ENCODE measurements at places on chromosomes 1 and 21. TPM values are rescaled to one million over a fixed set of nuclear protein-coding genes. Genes with fewer than 3 reads are reported as not detected.

NTMT2 gene
- polyA plus RNA-seq: not detected

VAMP3 gene
- polyA plus RNA-seq: 51.8 TPM

CFHR2 gene
- not detected for polyA plus RNA-seq

AXDND1 gene
- polyA plus RNA-seq: 0.22 TPM

CRNN gene
- not detected for polyA plus RNA-seq

RAB25 gene
- polyA plus RNA-seq: 140 TPM

RBP7 gene
- polyA plus RNA-seq: 2.6 TPM

SRP9 gene
- 292 TPM for polyA plus RNA-seq

MIB2 gene
- polyA plus RNA-seq: 44.7 TPM

DNA sequence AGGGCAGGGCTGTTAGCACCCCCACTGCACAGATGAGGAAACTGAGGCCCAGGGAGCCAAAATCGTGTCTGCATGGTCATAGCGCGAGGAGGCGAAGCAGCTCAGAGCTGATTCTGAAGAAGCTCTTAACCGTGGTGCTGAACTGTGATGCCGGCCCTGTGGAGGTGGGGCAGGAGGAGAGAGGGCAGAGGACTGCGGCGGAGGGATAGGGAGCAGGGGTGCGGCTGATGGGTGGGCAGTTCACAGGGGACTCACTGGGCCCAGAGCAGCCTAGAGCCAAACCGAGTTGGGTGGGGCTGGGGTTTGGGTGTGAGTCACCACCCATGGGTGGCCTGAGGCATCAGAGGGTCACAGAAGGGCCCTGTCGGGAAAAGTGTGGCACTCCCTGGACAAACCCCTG is 74.7 kb downstream of the RAP1GAP start:
- H3K4me3 ChIP-seq: no peak overlapping the region
- no peaks in the 10 kb centered on the region for H3K4me1 ChIP-seq
- no peaks in the 10 kb centered on the region for H3K27me3 ChIP-seq
- no peak for DNase-seq

DNA sequence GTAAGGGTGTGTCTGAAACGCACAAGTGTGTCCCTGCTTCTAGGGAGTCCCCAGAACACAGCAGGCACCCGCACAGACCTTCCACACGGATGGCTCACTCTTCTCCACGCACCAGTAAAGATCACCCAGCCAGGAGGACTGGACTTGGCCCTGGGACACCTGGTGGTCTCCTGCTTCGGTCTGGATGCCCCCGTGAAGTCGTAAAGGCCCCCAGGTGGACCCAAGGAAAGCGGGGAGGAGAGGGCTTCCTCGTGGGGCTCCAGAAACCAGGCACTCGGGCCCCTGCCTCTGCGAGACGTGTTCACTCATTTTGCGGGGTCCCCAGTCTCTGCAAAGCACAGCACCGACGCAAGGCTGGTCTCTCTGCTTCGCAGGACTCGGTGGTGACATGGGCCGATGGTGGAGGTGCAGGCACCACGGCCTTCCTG is 20.2 kb upstream of the COL6A2 start:
- no peak for DNase-seq
- no peaks in the 10 kb centered on the region for H3K4me1 ChIP-seq
- H3K36me3 ChIP-seq: no peaks in the 10 kb centered on the region
- no peak overlapping the region for H3K27ac ChIP-seq
- H3K4me3 ChIP-seq: no peak overlapping the region

GRCh38 chr1:174008979-174009378 is 13.2 kb downstream of the RC3H1 start:
- peak; percentile 22 for DNase-seq
- peaks cover under 1% of the 10 kb centered on the region for H3K4me1 ChIP-seq
- H3K27ac ChIP-seq: no peak overlapping the region
- no peaks in the 10 kb centered on the region for H3K36me3 ChIP-seq
- no peaks in the 10 kb centered on the region for H3K27me3 ChIP-seq

DNA sequence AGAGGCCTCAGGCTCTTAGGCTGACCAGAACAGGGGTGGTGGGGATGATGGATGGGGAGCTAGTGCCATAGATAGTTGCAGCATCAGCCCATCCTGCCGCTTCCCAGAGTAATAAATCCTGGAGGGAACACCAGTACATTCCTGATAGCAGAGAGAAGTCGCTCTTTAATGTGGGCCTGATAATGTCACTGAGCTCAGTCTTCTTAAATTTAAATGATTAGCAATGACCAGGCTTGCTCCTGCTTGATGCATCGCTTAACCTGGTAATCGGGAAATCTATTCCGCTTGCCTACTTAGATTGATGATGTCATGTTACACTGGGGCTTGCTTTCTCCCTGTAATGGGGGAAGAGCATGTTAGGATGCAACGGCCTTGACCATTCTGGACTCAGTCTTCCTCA is 218.6 kb upstream of the PLXNA2 start:
- no peak overlapping the region for H3K27ac ChIP-seq
- H3K27me3 ChIP-seq: no peaks in the 10 kb centered on the region
- DNase-seq: no peak
- no peaks in the 10 kb centered on the region for H3K36me3 ChIP-seq
- no peaks in the 10 kb centered on the region for H3K4me1 ChIP-seq

GRCh38 chr1:114209971-114210370 is 56.3 kb upstream of the SYT6 start:
- no peak overlapping the region for H3K4me3 ChIP-seq
- no peak for DNase-seq
- H3K4me1 ChIP-seq: no peaks in the 10 kb centered on the region

DNA sequence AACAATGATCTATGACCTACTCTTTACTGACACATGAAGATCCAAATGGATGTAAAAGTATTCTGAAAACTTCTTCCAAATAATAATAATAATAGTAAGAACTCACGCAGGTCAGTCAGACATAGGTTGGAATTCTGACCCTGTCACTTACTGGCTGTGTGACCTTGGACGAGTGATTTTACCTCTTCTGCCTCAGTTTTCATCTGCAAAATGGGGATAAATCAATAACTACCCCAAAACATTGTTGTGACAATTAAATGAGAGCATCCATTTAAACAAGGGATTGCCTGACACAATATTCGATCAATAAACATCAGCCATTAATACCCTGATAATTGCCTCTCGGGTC is 556 bp downstream of the MECR start:
- H3K27ac ChIP-seq: no peak overlapping the region
- peak overlapping the region; percentile 82 for H3K4me3 ChIP-seq
- no peaks in the 10 kb centered on the region for H3K27me3 ChIP-seq
- peaks cover 9% of the 10 kb centered on the region for H3K4me1 ChIP-seq
- H3K36me3 ChIP-seq: no peaks in the 10 kb centered on the region
- DNase-seq: no peak

- H3K36me3 ChIP-seq: no peaks in the 10 kb centered on the region
- no peak overlapping the region for H3K4me3 ChIP-seq
- no peaks in the 10 kb centered on the region for H3K4me1 ChIP-seq
- H3K27me3 ChIP-seq: no peaks in the 10 kb centered on the region
Observed at GRCh38 chr1:244322791-244323521, 128.8 kb downstream of the ADSS2 start.

GRCh38 chr1:221164029-221164428 is 284.8 kb downstream of the HLX start:
- no peak overlapping the region for H3K27ac ChIP-seq
- no peak overlapping the region for H3K4me3 ChIP-seq
- no peaks in the 10 kb centered on the region for H3K36me3 ChIP-seq

GRCh38 chr1:26259005-26259404 is 20.9 kb upstream of the SH3BGRL3 start:
- H3K36me3 ChIP-seq: peaks cover 13% of the 10 kb centered on the region
- H3K27ac ChIP-seq: no peak overlapping the region
- no peak for DNase-seq
- H3K27me3 ChIP-seq: no peaks in the 10 kb centered on the region
- H3K4me1 ChIP-seq: no peaks in the 10 kb centered on the region

DNA sequence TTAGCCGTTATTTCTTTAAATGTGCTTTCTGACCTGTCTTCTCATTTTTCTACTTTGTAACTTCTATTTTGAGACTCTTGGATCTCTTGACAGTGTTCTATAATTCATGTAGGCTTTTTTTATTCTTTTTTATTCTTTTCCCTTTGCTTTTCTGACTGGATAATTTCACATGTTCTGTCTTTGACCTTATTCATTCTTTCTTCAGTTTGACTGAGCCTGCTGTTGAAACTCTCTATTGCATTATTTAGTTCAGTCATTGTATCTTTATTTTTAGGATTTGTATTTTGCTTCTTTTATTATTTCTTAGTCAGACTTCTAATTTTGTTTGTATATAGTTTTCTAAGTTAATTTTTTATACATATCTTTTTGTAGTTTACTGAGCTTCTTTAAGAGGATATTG is 66.1 kb downstream of the DNAH14 start:
- no peak for DNase-seq
- H3K4me3 ChIP-seq: no peak overlapping the region
- no peaks in the 10 kb centered on the region for H3K36me3 ChIP-seq
- no peaks in the 10 kb centered on the region for H3K27me3 ChIP-seq
- H3K27ac ChIP-seq: no peak overlapping the region
- no peaks in the 10 kb centered on the region for H3K4me1 ChIP-seq

- no peak for DNase-seq
- H3K27me3 ChIP-seq: no peaks in the 10 kb centered on the region
- H3K36me3 ChIP-seq: no peaks in the 10 kb centered on the region
Observed at GRCh38 chr1:153347856-153348255, 785 bp downstream of the PGLYRP4 start.

GRCh38 chr1:229379846-229380245 is 37.0 kb upstream of the CCSAP start:
- no peaks in the 10 kb centered on the region for H3K36me3 ChIP-seq
- H3K27ac ChIP-seq: no peak overlapping the region
- H3K4me1 ChIP-seq: no peaks in the 10 kb centered on the region
- H3K4me3 ChIP-seq: no peak overlapping the region
- H3K27me3 ChIP-seq: peaks cover 14% of the 10 kb centered on the region
- DNase-seq: no peak

DNA sequence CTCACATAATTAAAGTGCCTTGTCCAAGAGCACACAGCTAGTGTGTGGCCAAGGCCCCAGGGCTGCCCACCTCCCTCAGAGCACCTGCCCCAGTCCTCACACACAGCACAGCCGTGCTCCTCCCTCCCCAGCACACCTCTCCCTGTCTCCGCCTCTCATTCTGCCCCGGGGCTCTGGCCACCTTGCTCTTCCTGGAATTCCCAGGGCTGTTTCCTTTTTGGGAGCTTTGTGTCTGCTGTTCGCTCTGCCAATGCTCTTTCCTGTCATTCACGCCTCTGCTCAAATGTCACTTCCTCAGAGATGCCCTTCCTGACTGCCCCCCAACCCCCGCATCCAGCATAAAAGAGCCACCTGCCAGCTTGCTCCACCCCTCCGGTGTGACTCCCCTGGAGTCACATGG is 13.3 kb downstream of the SLC6A17 start:
- no peaks in the 10 kb centered on the region for H3K36me3 ChIP-seq
- peaks cover 7% of the 10 kb centered on the region for H3K27me3 ChIP-seq
- no peak overlapping the region for H3K27ac ChIP-seq
- no peak for DNase-seq
- H3K4me3 ChIP-seq: no peak overlapping the region
- no peaks in the 10 kb centered on the region for H3K4me1 ChIP-seq

DNA sequence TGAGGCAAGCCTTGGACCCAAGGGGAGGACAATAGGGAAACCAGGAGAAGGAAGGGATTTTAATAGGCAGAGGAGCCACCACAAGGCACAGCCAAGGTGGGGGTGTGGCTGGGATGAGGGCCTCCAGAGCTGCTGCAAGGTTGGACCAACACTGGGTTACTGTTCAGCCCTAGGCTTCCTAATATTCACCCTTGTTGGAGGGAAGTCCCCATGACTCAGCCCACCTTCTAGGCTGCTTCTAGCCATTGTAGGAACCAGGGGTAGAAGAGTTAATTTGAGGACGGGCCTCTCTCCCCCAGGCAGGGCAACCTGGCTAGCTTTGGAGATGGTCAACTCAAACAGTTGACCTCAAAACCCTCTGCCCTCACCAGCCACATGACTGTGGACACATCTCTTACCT is 59.5 kb downstream of the KCNN3 start:
- peaks cover 7% of the 10 kb centered on the region for H3K27me3 ChIP-seq
- no peaks in the 10 kb centered on the region for H3K4me1 ChIP-seq
- no peak for DNase-seq
- no peak overlapping the region for H3K27ac ChIP-seq
- H3K4me3 ChIP-seq: no peak overlapping the region
- no peaks in the 10 kb centered on the region for H3K36me3 ChIP-seq

- H3K27me3 ChIP-seq: no peaks in the 10 kb centered on the region
- H3K27ac ChIP-seq: no peak overlapping the region
- H3K36me3 ChIP-seq: no peaks in the 10 kb centered on the region
- H3K4me3 ChIP-seq: no peak overlapping the region
Observed at GRCh38 chr1:15055736-15056415, 97.7 kb upstream of the TMEM51 start.

DNA sequence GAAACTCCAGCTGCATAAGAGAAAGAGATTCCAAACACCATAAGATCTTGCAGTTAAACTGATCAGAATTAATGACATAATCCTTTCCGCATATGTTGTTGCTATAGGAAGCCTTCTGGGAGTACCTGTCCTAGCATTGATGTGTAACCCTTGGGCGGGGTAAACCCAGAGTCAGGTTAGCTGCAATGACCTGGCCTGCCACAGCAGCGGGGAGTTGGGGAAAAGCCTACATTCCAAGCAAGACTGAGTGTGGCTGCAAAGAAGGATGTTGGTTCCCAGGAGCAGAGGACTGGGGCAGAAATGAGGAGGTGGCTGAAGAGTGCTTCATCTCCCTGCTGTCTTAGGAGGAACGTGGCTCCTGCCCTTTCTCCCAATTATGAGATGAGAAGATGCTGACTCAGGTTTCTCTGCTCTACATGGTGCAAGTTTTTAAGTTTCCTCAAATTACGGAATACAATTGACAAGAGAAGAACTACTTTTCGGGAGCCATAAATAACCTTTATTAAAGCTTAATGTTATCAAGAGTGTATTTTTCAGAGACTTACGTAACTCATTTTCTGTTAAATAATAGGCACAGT is 142.1 kb downstream of the RYR2 start:
- no peaks in the 10 kb centered on the region for H3K27me3 ChIP-seq
- DNase-seq: no peak
- H3K4me1 ChIP-seq: no peaks in the 10 kb centered on the region
- H3K4me3 ChIP-seq: no peak overlapping the region
- no peaks in the 10 kb centered on the region for H3K36me3 ChIP-seq
- H3K27ac ChIP-seq: no peak overlapping the region

DNA sequence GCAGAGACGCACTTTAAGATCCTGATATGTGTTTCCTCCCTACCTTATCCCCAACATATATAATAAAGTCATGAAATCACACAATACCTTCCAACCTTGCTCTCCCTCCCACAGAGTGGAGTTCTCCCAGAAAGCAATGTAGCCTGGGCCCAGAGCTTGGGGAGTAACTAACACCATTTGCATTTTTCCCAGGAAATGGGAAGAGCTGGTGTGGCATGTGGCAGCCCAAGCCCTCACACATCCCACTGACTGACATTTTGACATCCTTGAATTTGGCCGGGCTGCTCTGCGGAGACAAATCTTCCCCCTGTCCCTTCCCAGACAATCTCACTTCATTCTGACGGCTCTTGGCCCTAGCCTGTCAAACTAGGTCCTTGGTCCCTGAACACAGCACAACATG is 37.0 kb upstream of the ATP2B4 start:
- H3K4me1 ChIP-seq: no peaks in the 10 kb centered on the region
- no peak for DNase-seq
- no peaks in the 10 kb centered on the region for H3K36me3 ChIP-seq
- no peak overlapping the region for H3K27ac ChIP-seq
